SK-N-MC (cell line): ENCODE measurements at places on chromosomes 11 and 22.

DNA sequence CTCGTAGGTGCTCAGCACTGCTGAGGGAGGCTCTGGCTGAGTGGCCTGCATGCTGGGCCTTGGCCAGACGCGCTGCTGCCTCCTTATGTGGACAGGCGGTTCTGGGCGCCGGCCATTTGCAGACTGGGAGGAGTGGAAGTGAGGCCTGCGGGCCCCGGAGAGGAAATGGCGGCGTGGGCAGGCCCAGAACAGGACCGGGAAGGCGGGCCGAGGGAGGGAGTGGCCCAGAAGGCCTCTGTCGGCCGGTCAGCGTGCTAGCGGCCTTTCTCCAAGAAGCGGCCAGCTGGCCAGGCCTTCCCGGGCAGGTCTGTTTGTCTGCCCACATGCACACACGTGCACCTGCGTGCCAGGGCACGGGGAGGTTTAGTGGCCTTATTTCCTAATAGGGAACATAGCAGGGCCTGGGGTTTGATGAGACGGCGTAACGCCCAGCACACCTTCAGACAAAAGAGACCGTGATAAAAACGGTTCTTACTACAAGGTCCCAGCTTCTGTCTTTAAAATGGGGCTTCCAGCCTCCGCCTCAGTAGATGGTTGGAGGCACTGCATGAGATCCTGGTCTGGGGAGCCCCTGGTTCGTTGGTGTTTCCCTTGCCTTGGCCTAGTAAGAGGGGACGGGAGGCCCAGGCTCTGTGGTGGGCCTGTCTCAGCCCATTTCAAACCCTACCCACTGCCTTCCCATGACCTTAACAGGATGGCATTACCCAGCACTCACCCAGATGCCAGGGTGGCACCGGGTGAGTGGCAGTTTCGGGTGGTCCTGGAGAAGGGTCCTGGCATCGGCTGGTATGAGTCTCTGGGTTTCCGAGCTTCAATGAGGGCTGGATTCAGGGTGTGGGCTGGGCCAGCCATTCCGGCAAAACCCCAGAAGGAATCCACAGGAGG lies 65.1 kb upstream of the PPARA start:
- no peak for DNase-seq

GRCh38 chr11:10511181-10511621 lies 29.8 kb downstream of the RNF141 start:
- no peak for DNase-seq

DNA sequence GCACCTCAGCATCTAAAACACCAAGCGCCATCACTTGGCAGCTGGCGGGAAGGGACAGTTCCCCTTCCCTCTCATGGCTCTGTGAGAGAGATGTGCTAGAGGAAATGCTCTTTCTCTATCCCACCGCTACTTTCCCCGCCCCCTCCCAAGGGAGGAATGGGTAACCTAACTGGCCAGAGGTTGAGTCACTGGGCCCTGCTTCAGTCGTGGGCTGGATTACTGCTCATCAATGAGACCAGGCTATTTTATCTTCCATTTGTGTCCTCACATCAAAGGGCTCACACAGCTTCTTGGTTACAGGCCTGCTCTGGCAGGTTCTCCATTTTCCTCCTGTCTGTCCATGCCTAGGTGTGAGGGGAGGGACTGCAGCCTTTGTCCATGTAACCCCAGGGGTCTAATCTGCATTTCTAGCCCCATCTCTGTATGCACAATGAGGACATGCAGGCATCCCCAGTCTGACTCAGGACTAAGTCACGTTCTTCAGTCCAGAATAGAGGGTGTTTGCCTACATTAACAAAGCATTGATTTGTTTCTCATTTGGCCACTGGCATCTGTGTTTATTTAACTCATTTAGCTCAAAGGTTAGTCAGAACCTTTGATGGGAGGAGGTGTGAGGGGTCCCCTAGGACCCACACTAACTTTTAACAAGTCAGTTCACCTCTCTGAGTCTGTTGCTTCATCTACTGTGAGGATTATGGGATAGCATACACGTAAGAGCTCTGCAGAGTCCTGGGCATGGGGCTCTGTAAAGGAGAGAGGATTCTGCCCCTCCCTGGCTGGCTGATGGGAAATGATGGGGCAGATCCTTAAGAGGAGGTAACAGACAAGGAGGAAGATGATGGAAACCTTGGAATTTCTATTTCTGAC lies 99.1 kb downstream of the XRRA1 start:
- no peak for DNase-seq

GRCh38 chr11:69119190-69119589 lies 36.5 kb upstream of the SMIM38 start:
- DNase-seq, result no peak

DNA sequence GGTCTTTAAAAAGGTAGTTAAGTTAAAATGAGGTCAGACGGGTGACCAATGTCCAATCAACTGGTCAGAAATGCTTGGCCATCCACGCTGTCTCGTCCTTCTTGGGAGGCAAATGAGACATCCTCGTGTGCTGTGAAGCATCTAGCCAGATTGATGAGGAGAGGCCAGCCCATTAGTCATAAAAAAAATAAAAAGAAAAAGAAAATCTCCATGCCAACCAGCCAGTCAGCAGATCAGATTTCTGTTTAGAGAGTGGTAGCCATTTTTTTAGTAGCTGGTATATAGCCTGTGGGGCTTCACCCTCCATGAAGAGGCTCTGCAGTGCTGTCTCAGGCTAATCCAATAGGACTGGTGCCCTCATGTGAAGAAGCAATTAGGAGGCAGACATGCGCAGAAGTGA lies 343.1 kb upstream of the SYN3 start:
- no peak for DNase-seq

DNA sequence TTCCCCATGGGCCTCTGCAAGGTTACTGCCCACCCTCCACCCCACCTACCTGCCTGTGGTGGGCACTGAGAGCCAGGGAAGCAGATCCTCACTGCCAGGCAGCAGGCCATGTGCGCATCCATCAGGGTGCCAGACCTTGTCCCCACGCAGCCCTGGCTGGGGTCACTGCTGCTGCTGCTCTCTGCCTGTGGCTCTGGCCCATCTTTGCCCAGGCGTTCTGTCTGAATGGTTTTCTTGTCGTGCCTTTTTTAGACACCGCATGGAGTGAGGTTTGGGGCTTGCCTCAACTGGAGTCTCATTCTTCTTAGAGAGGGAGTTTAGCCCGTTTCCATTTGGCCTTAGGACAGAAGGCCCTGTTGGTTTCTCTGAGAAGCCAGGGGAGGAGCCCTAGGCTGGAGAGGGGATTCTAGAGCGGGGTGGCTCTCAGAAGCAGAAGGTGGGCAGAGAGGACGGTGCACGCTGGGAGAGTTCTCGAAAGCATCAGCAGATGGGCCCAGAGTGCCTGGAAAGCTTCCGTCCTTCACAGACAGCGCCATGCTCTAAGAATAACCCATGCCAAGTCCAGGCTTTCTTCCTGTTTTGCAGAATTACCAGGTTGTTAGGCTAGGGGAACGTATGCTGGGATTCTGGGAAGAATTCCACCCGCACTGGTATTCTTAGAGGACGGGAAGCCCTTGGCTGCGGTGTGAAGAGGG lies 8.1 kb downstream of the TANGO2 start:
- DNase-seq, result no peak

DNA sequence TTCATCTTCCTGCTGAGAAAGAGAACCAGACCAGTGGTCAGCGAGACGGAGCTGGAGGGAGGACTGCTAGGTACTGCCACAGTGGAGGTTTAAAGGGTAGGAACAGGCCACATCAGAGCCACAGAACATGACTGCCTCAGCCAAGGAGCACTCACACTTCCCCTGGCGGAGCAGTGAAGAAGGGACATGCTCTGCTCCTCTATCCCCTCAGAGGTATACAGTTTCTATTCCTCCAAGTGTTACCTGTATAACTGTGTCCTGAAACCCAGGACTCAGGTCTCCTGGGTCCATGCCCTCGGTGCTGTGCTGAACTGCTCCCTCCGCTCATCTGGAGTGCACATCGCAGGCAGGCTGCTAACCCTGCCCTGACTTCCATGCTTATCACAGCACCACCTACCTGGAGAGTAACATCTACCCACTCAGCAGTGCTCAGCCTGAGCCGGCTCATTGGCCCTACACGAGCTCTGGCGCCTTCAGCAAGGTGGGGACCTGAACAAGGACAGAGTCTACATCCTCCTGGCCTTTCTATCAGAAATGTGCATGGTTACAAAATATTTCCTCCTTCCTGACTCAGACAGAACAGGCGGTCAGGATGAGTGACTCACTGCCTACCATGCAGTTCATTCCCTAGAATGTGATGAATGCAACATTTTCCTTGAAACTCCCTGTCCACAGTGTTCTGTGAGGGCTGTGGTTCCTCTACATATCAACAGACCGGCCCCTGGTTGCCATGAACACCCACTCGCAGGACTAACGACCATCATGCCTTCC lies 52.9 kb downstream of the C11orf58 start:
- no peak for DNase-seq

DNA sequence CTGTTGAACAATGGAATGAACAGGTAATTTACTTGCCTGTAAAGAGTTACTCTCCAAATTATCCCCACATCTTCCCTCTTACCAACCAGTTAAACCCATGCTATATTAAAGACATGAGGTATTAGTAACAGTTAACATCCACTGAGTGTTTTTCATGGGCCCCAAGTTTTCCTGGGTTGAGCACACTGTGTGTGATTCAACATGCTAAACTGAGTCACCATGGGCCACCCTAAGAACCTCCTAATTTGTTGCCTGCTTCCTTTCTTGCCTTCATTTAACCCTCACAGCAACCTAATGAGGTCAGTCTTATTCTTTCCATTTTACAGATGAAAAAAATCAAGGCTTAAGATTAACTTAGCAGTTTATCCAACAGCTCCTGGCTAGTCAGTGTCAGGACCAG lies 51.0 kb downstream of the GALNT18 start:
- no peak for DNase-seq

DNA sequence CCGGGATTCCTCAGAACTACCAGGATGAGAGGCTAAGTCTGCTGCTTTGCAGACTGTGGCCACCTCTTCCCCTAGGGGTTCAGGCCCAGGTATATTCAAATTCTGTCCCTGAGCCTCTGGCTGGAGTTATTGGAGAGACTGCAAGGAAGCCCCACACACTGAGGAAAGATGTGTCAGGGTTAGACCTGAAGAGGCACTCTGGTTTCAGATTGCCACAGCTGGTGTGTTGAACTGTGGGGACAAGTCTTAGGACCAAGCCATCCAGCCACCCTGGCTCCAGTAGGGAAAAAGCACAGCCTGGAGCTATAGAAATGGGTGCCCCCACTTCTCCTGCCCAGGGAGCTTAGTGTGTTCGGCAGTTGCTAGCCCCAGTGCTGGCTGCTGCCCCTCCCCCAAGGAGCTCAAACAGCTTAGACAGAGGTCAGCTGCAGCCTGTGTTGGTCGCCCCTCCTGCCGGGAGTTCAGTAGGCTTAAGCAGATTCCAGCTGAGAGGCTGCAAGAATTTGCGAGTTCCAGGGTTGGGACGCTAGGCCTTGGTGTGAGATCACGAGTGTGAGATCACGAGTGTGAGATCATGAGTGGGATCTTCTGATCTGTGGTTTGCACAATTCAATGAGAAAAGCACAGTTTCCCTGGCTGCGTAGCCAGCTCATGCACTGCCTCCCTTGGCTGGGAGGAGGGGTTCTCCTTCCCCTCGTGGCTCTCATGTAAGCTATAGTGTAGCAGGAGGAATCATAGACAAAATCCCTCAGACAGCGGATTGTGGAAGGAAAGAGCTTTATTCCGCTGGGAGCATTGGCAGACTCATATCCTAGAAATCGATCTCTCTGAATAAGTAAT lies 552.1 kb upstream of the CHORDC1 start:
- no peak for DNase-seq

- DNase-seq, result no peak
Measured at GRCh38 chr11:76837696-76838677, 22.7 kb upstream of the ACER3 start.

DNA sequence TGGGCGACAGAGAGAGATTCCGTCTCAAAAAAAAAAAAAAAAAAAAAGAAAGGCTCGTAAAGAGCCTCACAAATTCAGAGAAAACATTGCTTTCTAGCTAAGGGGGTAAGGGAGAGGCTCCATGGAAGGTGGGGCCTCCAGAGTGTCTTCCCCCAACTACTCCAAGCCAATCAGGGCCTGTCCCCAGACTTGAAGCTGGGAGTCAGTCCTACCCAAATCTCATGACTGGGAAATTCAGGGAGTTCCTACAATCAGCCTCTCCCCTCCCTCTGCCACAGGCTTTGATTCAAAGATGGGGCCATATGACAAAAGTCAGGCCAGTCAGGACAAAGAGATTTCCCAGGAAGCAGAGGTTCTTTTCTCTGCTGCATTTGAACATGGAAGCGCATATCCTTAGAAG lies 63.0 kb upstream of the NUP160 start:
- DNase-seq, result no peak

- no peak for DNase-seq
Measured at GRCh38 chr11:12024254-12024926, 16.0 kb upstream of the DKK3 start.

- DNase-seq, result no peak
Measured at GRCh38 chr22:26398741-26399153, 30.3 kb upstream of the ASPHD2 start.

GRCh38 chr11:45655347-45655756 lies 10.1 kb downstream of the CHST1 start:
- DNase-seq, result no peak

GRCh38 chr11:95922099-95922498 lies 1.8 kb downstream of the MTMR2 start:
- DNase-seq, result no peak

GRCh38 chr11:114738954-114739353 lies 60.6 kb downstream of the NXPE2 start:
- DNase-seq, result no peak

GRCh38 chr11:119460582-119460981 lies 37.6 kb upstream of the THY1 start:
- DNase-seq, result no peak

DNA sequence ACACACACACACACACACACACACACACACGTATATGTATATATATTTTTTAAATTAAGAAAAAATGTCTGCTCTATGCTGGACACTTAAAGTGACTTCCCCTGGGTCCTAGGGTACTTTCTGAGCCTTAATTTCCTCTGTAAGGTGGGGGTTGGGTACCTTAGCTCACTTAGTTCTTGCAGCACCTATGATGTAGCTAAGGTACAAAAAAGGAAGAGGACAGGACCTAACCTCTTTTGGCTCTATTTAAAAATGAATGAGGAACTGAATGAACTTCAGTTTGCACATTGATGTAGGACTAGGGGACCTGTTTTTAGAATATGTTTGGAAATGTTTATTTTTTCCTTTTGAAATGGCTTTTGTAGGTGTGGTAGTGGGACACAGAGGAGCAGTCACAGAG lies 11.1 kb downstream of the SREBF2 start:
- DNase-seq, result no peak
